Colonic mucosa (tissue), 4 donors: ENCODE measurements at places on chromosomes 13 and 19. TPM values are rescaled to one million over a fixed set of nuclear protein-coding genes. Genes with fewer than 3 reads are reported as not detected.

The ACER1 gene
- not detected for total RNA-seq

The PRODH2 gene
- not detected for total RNA-seq

The MEDAG gene
- total RNA-seq, result 2.6 TPM

The CAMSAP3 gene
- 41.1 TPM for total RNA-seq

DNA sequence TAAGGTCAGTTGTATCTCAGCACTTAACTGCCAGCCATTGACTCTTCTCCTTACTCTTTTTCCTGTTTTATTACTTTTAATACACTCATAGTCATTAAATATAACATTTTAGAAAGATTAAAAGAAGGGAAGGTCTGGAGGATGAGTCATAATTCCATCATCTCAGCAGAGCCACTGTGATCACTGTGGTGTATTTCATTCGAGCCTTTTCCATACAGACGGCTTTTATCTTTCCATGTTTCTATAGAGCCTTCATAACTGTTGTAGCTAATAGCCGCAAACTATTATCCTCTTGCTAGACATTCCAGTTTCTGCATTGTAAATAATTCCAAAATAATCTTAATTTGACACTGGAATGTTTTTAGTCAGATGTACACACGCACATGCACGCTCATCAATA, 4.7 kb upstream of the FLT1 start:
- no peak for DNase-seq

- no peak for DNase-seq
Measured at GRCh38 chr13:34764246-34764645, 177.8 kb upstream of the NBEA start.

DNA sequence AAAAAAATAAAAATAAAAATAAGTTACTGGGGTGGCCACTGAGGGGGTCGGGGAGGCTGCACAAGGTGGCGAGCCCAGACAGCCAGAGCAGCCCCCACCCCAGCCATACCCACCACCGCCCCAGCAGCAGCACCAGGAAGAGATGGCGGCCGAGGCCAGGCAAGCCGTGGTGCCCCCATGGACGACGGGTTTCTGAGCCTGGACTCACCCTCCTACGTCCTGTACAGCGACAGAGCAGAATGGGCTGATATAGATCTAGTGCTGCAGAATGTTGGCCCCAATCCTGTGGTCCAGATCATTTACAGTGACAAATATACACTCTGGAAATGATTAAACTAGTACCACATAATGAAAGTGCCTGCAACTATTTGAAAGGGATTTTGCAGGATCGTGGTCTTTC, 71.6 kb upstream of the ZDHHC20 start:
- no peak for DNase-seq

GRCh38 chr19:1739960-1740629, 13.2 kb upstream of the ONECUT3 start:
- no peak for DNase-seq

DNA sequence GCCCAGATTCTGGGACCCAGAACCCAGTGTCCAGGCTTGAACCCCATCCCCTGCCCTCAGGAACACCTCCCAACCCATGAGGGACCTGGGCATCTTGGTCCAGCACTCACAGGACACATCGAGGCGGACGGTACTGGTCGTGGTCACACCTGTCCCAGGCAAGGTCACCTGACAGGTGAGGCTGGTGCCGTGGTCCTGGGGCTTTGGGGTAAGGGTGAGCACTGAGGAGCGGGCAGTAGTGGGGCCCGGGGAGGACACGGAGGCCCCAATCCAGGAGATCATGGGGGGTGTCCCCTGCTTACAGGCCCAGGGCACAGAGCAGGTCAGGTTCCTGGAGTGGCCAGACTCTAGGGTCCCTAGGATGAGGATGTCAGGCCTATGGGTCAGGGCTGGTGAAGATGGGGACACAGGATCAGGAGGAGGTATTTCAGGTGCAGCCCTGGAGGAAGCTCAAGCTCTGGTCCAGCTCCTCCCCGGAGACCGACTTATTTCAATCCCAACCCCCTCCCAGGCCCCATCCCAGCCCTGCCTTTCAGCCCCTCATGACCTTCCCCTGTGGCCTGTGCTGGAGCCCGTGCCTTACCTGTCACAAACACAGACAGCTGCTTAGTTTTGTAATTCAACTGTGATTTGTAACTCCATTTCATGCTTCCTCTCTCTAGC, 772 bp downstream of the SIGLEC8 start:
- DNase-seq, result no peak
